ENCODE measurements at places on chromosomes 16 and 17.

DNA sequence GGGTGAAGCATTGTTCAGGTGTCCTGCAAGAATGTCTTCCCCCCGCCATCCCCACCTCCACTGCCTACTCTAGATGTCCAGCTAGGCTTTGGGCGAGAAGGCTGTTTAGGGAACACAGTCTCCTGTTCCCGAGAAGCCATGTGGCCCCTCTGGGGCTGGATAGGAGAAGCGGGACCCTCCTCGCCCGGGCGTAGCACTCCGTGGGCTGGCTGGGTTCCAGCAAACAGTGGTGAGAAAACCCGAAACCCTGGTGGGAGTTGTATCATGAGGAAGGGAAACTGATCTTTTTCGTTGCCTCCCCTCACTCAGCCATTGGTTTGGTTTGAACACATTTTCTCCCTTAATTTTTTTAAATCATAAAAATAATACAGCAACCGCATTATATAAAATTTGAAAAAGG, 56.6 kb downstream of the IRF8 start:
- DNase-seq, result no peak

GRCh38 chr17:3038941-3039340, 24.5 kb downstream of the OR1D5 start:
- no peak for DNase-seq

DNA sequence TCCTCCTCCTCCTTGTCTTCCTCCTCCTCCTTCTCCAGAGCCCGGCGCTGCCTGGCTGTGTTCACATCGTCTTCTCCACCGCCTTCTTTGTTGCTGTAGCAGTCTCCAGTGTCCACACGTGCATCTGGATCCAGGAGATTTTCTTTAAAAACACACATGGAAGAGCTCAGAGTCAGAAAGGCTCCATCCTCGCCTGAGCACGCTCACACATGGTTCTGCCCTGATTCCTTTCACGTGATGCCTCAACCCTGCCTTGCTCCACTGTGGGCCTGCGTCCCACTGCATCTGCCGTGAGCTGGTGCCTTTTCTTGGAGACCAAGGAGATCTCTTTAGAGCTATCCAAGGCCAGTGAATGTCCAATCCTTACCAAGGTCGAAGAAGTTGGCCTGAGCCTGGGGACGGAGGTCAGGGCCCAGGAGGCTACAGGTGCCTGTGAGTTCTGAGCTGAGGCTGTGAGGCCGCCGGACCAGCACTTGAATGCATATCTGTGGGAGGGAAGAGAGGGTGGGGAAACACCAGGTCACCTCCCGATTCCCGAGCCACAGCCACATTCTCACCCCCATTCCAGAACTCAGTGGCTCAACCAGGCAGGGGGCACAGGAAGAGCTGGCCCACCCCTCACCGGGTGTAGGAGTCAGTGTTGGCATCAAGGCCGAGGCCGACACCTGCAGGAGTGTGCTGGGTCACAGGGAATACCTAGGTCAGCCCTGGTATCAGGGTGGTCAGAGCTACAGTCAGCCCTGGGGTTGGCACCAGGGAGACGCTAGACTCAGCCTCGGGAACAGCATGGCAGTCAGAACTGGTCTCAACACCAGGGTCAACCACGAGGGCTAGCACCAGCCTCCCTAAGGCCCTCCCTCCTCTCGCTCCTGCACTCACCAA, 37.6 kb downstream of the HASPIN start:
- no peak for DNase-seq

DNA sequence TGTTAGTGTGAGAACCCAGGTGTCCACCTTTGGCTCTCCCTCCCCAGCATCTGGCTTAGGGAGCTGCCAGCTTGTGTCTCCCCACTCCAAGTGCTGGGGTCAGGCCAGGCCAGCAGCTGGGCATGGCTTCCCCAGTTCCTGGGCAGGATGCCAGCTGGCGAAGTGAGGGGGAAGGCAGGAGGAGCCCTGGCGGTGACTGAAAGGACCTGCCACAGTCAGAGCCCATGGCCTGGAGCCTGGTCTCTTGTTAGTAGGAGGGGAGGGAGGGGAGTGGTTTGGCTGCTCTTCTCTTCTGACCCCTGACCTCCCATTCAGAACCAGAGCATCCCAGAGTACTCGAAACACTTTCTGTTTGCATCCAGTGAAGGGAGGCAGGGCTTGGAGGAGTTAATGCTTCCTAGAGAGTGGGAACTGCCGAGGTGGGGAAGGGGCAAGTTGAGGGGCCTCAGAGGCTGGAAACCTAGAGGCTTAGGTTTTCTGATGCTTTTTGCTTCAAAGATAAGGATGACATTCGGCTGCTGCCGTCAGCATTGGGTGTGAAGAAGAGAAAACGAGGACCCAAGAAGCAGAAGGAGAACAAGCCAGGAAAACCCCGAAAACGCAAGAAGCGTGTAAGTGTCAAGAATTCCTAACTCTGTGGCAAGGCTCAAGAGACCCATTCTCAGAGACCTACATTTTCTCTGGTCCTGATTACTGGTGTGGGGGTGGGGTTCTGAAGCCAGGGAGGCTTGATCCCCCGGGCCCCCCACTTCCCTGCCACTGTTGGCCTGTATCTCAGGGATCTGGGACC, 772 bp downstream of the CHD3 start:
- DNase-seq, result peak; percentile 97

- no peak for DNase-seq
These were observed 8.7 kb downstream of the CLEC19A start for GRCh38 chr16:19294156-19294649.

DNA sequence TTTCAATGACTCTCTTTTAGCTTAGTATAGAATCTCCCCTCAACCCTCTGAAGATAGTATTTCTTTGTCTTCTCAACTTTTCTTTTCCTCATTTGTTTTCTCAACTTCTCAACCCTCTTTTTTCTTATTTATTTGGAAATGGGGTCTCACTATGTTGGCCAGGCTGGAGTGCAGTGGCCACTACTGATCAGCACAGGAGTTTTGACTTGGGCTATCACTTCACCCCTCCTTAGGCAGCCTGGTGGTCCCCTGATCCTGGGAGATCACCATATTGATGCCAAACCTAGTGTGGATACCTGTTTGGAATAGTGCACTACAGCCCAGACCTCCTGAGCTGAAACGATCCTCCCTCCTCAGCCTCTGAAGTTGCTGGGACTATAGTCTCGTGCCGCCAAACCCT, 79.8 kb downstream of the PITPNC1 start:
- no peak for DNase-seq

DNA sequence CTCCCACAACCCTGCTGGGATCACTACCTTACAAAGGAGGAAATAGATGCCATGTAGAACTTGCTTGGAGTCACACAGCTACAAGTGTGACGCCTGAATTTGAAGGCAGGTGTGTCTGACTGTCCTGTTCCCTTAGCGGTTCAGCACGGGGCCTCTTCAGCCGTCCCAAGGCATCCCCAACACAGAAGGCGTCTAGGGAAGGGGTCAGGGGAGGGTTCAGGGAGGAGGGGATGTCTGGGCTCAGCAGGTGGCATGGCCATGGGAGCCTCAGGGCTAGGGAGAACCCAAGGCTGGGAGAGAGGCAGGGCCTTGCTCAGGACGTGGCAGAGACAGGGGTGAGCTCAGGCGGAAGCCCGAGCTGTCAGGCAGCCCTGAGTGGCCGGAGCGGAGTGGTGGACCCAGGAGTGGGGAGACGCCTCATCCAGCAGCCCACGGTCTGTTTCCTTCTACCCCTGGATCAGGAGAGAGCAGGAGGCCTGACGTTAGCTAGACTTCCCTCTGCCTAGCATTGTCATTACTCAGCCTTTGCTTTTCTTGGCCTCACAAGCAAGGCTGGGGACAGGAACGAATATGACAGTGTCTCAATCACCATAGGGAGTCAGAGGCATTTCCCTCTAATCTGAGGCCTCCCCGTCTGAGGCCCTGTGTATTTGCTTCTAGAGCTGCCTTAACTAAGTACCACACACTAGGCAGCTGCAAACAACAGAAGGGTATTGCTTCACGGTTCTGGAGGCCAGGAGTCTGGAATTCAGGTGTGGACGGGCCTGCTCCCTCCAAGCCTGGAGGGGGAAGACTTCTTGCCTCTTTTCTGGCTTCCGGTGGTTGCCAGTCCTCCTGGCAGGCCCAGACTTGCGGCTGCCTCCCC, 31.3 kb upstream of the ANKRD40CL start:
- no peak for DNase-seq

GRCh38 chr17:80960037-80960796, 31.4 kb upstream of the CHMP6 start:
- DNase-seq, result no peak

DNA sequence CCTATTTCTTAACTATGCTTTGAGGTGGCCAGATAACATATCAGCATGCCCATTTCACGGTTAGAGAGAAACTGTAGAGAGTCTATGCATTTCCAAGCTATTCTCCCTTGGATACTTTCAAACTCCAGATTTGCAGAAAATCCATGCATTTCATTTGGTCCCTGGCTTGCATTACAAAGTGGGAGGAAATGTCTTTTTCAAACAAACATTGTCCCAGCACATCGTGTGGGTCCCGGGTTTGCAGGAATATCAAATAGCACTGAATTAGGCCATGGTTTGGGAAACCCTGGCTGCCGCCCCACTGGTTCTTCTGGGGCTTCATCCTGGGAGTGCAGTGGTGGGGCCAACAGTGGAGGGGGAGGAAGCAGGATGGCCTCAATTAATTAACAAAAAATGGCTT, 171.9 kb downstream of the IRX5 start:
- DNase-seq, result no peak

DNA sequence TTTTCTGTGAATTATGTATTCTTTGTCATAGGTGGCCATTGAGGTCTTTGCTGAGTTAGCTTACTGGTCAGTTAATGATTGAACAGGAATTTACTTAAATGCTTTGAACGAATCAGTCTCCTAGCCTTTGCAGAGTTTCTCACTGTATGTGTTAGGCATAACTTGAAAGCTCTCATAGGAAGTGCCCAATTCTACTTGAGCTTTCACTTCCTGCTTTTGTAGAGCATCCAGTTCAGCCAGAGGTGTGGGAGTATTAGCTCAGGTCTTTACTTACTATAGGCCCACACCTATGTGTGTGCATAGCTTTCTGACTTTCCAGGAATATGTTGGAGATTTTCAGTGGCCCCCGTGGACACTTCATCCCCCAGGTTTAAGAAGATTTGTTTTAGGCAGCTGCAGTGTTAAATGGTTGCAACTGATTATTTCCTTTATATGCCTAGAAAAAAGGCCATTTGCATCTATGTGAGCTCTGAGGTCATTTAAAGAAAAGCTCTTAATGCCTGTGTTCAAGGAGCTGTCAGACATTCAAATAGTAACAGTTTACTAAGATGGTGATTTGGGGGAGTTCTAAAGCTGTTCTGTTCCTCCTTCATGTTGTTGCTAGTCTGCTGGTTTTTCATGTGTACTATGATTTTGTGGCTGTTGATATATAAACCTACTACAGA, 62.3 kb downstream of the PHKB start:
- DNase-seq, result no peak

- no peak for DNase-seq
These were observed 183.5 kb downstream of the KCNJ2 start for GRCh38 chr17:70352834-70353233.

- DNase-seq, result no peak
These were observed 11.5 kb downstream of the ZNF276 start for GRCh38 chr16:89732918-89733242.

DNA sequence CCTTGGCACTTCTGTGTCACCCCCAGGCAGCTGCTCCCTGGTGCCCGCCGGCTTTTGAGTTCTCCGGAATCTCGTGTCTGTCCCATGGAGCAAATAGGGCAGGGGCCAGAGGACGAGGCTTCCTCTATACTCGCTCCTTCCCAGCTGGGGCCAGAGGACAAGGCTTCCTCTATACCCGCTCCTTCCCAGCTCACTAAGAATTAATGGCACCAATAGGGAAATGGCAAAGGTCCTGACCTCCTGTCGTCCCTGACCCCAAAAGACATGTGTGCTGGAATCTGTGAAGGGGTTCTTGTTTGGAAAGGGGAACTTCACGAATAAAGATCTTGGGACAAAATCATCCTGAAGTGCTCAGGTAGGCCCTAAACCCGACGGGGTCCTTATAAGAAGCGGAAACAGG, 7.6 kb downstream of the SGSH start:
- no peak for DNase-seq

DNA sequence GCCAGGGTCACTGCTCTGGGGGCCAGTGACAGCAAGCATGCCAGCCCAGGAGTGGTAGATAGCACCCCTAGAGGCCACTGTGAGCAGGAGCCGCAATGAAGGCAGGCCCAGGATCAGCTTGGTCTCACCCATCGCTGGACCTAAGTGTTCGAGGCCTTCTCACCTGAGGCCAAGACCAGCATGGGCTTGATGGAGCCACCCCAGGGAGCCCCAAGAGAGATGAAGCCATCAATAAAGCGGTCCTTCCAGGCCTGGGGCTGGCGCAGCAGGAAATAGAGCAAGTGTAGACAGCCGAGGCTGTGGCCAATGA, 1.8 kb downstream of the LCAT start:
- DNase-seq, result no peak

- no peak for DNase-seq
These were observed 54.1 kb downstream of the RMI2 start for GRCh38 chr16:11399261-11399831.

GRCh38 chr17:63450551-63450950, 4.4 kb upstream of the CYB561 start:
- DNase-seq, result no peak

GRCh38 chr17:30148376-30148775, 31.8 kb downstream of the NSRP1 start:
- DNase-seq, result no peak

- DNase-seq, result no peak
These were observed 2.9 kb downstream of the ZBTB4 start for GRCh38 chr17:7476494-7476893.

- no peak for DNase-seq
These were observed 27.0 kb upstream of the RGS9 start for GRCh38 chr17:65109990-65110680.

- DNase-seq, result no peak
These were observed 116.1 kb downstream of the C16orf95 start for GRCh38 chr16:87201052-87201451.

- DNase-seq, result peak; percentile 31
These were observed at the start of gene APOBR for GRCh38 chr16:28494121-28494851. Gene APOBR, plus strand, starts transcription at chr16:28494643. Its CDS starts 39 bp downstream, at chr16:28494682.

DNA sequence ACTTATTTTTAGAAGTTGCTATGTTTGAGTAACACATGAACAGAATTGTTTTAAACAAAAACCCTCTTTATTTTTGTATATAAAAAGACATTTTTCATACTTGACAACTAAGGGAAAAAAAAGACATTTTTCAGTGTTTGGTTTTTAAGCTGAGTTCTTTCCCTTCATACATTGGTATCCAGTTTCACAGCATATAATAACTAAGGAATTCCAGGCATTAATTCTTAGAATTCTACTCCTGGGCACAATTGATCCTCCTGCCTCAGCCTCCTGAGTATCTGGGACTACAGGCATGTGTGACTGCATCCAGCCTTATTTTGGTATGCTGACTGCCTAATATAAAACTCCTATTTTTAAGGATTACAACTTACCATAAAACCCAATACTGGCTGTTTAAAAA, 8.4 kb downstream of the FBXO47 start:
- no peak for DNase-seq

- DNase-seq, result no peak
These were observed 113.8 kb upstream of the TNRC6C start for GRCh38 chr17:77844681-77845080.

GRCh38 chr16:49800876-49801275, 55.0 kb downstream of the ZNF423 start:
- DNase-seq, result no peak

All from hypothalamus (tissue), 51 donors.